ENCODE measurements at places on chromosomes 16 and 17.

DNA sequence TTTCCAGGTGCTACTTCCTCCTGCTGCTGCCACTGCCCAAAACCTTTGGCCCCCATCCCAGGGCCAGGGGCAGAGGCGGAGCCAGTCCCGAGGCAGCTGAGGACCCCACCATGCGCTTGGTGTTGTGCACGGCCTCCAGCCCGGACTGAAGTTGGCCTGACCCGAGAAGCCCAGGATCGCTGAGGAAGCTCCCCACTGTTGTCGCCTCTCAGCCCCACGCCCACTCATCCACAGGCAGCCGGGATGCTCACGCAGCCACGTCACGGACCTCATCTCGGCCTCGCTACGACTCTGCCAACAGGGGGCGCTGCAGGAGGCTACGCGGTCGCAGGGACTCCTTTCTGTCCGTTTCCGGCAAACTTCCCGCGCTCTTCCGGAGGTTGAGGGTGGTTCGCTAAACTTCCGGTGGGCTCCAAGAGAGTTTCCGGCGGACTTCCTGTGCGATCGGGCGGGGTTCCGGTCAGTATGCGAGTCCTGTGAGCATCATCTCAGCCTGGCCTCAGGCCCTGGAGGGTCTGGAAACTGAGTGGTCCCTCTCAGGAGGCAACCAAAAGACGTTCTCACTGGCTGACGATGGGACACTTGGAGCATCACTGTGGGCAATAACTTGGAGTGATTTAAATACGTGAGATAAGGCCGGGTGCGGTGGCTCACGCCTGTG, 12.4 kb downstream of the ZG16B start:
- no peak for DNase-seq

DNA sequence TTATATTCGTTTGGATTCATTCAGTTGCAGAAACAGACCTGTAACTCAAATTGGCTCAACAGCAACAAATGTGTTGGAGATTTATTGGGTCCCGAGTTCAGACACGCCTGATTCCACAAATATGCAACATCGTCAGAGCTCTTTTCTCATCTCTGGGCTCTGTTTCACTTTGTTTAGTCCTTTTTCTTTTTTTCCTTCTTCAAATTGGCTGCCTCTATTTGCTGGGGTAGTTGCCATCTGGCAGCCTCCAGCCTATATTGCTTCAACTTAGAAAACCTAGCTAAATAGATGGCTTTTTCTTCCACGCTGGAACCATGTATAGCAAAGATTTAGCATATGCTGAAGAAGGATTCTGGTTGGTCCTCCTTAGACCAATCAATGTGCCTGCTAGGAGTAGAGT, 398.5 kb downstream of the RBFOX1 start:
- DNase-seq = no peak

DNA sequence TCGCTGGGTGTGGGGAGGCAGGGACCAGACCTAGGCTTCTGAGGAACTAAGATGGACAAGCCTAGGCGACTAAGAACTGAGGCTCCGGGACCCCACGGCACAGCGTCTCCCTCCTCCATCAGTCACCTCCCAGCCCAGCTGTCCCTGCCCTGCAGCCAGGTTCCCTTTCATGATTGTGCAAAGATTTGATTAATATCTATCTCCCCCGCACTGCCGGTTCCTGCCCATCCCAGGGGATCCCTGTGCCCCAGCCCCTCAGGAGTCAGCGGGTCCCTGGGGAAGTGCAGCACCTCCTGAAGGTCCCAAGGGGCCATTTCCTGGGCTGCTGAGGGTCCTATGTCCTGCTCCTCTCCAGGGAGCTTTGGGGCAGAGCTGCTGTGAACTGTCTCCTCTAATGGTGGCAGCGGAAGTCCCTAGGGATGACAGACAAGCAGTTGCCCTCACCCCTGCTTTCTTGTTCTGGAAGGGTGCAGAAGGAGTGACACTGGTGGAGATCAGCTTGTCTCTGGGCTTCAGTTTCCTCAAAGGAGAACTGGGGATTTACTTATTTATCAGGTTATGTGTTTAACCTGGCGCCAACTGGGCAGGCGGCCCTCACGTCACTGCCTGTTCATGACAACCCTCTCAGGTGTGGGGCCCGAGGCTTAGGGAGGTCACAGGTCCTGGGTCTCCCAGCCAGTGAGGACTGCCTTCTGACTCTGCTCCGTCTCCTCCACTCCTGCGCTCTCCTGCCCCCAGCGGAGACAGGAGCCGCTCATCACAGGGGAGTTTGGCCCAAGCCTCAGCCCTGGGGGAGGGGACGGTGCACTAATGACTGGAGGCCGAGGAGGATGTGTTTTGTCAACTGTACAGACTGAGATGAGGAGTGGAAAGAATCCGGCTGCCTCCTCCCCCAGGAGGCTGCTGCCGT, 1.9 kb upstream of the C16orf74 start:
- DNase-seq = no peak

DNA sequence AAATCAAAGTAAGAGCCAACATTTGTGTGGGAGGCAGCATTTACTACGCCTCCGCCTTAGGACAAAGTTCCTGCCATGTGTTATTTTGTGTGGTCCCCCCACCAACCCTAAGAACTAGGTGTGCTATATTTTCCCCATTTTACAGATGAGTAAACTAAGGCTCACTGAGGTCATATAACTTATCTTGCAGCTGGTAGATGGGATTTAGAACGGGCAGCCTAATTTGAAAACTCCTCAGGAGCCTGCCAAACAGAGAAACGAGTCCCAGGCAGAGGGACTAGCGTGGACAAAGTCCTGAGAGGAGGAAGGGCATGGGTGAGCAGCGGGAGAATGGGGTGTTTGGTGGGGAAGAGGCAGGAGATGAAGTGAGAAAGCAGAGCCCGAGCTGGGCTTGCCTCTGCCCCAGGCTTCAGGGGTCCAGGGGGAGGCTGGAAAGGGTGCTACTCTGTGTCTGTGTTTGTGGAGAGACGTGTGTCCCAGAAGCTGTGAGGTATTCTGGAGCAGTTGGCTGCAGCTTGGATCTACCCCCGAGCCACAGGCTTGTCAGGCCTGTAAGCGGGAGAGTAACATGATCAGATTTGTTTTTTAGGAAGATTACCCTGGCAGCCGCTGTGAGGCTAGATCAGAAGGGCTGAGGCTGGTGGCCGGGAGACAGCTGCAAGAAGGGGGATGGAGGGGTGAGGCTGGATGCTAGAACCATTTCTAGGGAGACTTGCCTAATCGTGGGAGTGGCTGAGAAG, 5.0 kb downstream of the MLLT6 start:
- no peak for DNase-seq

- DNase-seq = no peak
Measured at GRCh38 chr17:1908699-1909309, 79.0 kb downstream of the RPA1 start.

DNA sequence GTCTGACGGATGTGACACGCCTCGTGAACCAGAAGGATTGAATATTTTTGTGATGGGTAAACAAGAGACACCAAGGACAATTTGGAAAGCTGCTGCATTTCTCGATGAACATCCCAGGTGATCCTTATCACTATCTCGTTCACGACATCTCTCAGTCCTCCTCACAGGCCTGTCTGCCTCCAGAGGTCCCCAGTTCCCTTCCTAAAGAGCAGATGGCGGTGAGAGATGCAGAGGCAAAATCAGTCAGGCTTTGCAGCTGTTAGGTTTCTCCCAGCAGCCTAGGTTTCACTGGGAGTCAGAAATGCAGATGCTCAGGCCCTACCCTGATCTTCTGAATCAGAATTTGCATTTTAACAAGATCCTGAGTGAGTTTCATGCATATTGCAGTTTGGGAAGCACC, 23.6 kb downstream of the SCPEP1 start:
- no peak for DNase-seq

DNA sequence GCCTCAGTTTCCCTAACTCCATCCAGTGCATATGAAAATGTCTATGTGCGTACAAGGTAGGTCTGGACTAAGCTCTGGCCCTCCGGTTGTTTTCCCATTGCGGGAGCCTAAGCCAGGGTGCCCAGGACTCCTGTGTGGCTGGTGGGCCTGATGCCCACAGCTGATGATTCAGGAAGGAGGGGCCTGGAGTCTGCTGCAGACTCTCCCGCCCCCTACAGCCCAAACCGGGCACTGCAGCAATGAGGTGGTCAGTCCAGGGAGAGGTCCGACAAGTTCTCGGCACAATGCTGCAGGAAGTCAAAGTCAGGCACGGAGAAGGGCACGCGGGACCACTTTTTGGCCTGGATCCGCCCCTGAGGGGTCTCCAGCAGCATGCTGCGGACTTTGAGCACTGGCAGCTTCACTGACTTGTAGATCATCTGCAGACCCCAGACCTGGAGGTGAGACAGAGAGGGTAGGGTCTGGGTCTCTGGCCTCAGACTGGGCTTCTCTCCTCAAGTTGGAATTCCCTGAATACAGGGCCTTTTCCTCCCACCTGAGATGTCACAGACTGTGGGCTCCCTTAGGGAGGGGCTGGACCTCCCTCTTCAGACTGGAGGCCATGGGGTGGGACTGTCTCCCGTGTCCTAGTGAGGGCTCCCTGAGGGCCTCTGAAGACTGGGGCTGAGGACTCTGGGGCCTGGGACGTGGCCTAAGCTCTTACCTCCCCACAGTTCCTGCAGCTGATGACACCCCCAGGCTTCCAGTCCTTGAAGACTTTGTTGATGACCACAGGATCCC, 3.4 kb upstream of the ZNF385C start:
- DNase-seq = no peak

GRCh38 chr17:79075446-79075750, 774 bp downstream of the ENGASE start:
- no peak for DNase-seq

- DNase-seq = no peak
Measured at GRCh38 chr17:4849011-4849536, 15.9 kb downstream of the MINK1 start.

- DNase-seq = no peak
Measured at GRCh38 chr17:73431401-73432205, 119.8 kb upstream of the CDC42EP4 start.

- DNase-seq = no peak
Measured at GRCh38 chr17:48843187-48843900, 12.5 kb downstream of the CALCOCO2 start.

DNA sequence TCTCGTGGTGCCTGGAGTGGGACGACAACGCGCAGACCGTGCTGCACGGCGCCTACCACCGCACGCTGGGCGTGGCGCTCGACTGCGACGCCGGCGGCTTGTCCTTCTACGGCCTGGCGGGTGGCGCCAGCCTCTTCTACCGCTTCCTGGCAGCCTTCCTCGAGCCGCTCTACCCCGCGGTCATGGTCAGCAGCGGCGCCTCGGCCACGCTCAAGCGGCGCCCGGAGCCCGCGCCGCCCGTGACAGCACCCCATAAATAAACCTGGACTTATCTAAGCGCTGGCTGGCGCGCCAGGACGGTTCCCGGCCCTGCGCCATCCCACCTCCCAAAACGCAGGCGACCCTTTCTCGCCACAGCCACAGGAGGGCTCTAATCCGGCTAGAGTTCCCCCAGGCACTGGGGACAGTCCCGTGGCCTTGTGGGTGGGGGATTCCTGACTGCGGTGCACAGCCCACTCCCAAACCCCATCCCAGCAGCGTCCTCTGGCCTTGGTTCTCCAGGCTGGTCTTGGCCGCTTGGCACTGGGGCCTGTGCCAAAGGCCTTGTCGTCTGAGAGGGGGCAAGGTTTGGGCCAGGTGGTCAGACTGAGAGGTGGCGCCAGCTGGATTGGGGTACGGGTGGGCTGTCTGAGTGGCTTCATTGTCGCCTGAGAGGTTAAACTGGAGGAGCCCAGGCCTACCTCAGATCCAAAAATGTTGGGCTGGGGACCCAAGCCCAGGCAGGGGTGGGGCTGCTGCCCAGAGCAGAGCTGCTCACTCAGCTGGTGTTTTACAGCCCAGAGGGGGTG, 10.1 kb upstream of the SLC16A5 start:
- no peak for DNase-seq

GRCh38 chr17:39080421-39081078, 70.9 kb downstream of the PLXDC1 start:
- DNase-seq = no peak

- no peak for DNase-seq
Measured at GRCh38 chr17:17363638-17364337, 60.6 kb downstream of the NT5M start.

- no peak for DNase-seq
Measured at GRCh38 chr16:48497129-48497528, 111.9 kb upstream of the SIAH1 start.

DNA sequence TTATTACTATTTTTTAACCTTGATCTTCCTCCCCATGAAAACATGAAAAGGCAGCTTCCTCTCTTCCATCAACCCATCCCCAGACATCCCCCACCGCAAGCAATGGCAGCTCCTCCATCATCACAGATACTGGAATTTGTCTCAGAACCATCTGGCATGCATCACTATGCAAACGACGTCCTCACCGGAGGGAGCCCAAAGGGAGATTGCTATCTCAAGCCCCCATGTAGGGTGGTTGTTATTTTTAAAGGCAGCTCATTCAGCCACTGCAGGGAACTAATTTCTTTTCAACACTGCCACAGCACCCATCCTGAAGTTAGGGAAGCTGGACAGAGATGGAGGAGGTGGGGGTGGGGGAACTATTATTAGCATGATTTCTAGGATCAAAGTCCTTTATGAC, 222.5 kb downstream of the FOXL1 start:
- no peak for DNase-seq

DNA sequence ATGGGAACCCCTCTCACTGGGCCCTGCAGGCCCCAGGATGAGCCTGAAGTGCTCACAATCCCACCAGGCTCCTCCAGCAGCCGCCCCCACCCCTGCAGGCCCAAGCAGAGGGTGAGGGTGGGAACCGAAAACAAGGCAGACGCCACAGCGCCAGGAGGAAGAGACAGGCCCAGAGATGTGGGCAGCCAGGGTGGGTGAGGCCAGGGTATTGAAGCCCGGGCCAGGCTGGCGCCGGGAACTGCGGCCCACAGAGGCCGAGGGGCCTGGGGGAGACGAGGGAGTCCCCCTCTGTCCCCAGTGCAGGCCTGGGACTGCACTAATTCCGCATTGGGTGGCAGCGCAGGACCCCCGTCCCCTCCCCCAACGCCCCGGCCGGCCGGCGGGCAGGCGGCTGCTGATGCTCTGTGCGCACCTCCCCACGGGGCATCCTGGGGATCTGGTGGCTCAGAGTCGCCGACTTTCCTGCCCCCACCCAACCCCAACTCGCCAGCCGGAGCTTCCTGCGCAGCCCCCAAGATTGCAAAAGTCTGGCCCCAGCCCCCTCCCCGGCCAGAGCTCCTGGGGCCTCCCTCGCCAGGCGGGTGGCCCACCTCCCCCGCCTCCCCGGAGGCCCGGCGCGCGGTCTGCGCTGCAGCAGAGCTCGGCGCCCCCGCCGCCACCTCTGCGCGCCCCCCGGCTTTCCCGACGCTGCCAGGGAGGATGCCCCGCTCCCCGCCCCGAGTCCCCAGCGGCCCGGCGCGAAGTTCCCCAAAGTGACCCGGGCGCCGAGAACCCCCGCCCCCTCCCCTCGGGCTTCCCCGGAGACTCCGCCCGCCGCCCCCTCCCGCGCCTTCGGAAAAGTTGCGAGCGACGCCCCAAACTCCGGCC, 107.8 kb downstream of the ENGASE start:
- no peak for DNase-seq

GRCh38 chr17:75610103-75610984, 22.7 kb downstream of the MYO15B start:
- DNase-seq = no peak

- DNase-seq = no peak
Measured at GRCh38 chr17:44124118-44124438, 637 bp upstream of the HDAC5 start.

Measured in cerebellar nuclear complex (tissue), 1 donor.